ENCODE measurements at places on chromosomes 13 and 19.

GRCh38 chr13:103866048-103866447 lies 799.8 kb upstream of the SLC10A2 start:
- DNase-seq = no peak

GRCh38 chr19:28670836-28671235 lies 542.1 kb downstream of the UQCRFS1 start:
- no peak for DNase-seq

DNA sequence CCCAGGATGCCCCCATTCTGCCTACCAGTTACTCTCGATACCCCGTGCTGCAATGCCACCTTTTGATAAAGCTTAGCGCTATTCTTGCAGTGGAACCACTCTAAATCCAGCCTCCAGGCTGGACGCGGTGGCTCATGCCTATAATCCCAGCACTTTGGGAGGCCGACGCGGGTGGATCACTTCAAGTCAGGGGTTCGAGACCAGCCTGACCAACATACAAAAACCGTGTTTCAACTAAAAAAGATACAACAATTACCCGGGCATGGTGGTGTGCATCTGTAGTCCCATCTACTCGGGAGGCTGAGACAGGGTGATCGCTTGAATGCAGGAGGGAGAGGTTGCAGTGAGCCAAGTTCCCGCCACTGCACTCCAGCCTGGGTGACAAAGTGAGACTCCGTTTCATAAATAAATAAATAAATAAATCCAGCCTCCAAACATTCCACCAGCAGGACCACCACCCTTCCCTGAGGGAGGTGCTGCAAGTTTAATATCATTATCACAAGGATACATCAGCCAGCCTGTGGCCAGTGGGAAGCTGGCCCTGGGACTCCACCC lies 27.7 kb downstream of the CYP2B6 start:
- no peak for DNase-seq

DNA sequence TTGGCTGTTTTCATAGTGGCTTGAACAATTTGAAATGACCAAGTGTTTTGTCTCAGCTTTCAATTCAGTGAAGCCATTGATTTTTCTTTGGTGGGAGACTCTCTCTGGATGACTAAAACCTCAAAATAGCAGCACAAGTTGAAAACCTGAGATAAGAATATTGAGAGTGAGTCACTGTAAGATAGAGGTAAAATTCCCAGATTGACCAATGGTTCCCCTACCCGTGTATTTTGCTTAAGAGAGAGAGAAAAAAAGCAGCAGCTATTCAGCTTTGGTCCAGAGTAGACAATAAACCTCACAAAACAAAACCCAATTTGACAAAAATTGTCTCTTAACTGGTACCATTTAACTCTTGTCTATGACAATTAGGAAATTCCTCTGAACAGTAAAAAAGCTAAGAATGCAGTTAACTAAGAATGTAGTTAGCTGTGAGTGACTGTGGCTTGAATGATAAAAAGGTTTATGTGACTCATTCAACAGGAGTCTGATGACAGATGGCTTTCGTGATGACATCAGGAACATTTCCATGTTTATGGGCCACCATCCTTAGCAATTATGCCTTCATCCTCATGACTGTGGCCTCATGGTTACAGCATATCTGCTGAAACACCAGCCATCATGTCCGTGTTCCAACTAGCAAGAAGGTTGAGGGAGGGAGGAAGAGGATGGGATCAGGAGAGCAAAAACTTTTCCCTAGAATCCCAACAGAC lies 356.9 kb downstream of the NDFIP2 start:
- DNase-seq = peak; percentile 9

GRCh38 chr19:9175326-9175725 lies 3.5 kb upstream of the OR7D2 start:
- no peak for DNase-seq

GRCh38 chr13:46392967-46393366 lies 5.9 kb upstream of the RUBCNL start:
- DNase-seq = no peak

Data from H54 (cell line).